ENCODE measurements at places on chromosomes 2 and 18.

DNA sequence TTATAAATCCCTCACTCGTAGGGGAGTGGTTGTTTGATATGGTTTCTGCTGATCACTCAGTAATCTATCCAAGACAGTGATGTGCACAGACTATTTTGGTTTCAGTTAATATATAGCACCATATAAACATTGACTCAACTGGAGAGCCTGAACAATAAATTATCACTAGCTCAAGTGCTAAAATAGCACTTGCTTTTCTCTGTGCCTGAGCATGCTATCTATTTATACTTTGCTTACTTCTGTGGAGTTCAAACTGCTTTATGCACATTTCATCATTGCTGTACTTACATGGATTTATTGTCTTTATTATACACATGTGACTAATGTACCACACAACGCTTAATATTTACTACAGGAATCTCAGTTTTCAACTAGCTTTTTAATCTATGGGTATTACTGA is 133.6 kb downstream of the BCL2 start:
- no peak for DNase-seq

- DNase-seq: no peak
Observed at GRCh38 chr2:2187196-2187595, 143.9 kb downstream of the MYT1L start.

GRCh38 chr2:27735263-27735904 is 36.1 kb upstream of the MRPL33 start:
- peak; percentile 48 for DNase-seq

DNA sequence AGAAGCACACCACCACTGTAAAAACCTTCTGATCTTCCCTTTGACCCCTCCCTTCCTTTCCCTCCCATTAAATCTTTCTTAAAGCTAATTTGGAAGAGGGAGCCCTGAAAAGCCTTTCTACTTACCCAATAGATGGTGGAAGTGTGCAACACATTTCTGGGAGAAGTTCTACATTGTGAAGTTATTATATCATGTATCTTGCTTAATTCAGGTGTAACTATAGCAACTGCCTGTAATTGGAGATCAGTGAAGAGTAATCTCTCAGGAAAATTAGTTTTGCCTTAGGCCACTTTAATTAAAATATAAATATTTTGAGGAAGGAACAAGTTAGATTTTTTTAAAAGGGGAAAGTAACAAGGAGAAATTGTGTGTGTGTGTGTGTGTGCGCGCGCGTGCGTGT is 266.0 kb downstream of the SH3BP4 start:
- DNase-seq: peak; percentile 55

DNA sequence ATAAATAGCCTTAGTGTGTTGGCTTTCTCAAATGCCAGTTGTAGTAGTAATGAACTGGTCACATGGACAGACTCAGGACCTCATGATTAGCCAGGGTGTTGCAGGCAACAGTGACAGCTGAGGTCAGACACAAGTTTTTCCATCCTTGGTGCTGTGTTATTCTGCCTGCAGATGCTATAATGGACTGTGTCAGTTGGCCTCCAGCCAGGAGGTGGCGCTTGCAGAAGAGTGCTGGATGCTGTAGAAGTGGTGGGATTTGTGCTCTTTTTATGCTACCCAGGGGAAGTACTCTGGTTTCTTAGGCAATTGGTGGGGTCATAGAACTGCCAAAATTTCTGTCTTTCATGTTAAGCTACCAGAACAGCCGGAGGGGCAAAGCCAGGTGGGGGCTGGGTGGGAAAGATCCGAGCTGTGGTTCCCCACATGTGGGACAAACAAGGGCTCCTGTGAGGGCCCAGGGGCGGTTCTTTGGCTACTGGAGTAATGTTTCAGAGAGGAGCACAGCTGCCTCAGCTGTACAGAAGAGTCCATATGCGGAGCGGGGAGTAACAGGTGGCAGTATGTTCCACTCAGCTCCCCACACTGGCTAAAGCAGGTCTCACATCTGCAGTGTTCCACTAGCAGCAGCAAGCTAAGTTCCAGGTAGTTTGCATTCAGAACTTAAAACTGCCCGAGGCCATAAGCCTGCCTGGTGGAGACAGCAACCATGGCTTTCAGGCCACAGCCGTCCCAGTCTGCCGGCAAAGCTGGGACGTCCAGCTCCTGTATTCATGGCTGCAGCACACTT is 104.4 kb downstream of the GULP1 start:
- no peak for DNase-seq

GRCh38 chr2:235561450-235561849 is 67.6 kb downstream of the AGAP1 start:
- no peak for DNase-seq

GRCh38 chr18:36672437-36673344 is 156.1 kb downstream of the TPGS2 start:
- DNase-seq: no peak

DNA sequence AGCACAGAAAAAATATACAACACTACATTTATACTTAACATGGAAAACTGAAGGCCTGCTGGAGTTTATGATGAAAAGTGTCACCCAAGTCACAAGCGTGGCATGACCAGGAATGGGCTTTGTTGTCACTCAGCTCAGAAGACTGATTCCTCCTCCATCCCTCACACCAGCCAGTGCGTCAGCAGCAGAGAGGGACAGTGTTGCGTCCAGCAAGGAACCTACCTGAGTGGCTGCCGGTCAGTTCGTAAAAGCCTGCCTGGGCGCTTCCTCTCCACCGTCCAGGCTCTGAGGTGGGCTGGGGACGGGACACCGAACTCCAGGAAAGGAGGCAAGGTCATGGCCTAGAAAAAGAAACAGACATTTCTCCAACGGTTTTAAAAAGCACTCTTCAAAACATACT is 77.4 kb downstream of the USP40 start:
- no peak for DNase-seq

DNA sequence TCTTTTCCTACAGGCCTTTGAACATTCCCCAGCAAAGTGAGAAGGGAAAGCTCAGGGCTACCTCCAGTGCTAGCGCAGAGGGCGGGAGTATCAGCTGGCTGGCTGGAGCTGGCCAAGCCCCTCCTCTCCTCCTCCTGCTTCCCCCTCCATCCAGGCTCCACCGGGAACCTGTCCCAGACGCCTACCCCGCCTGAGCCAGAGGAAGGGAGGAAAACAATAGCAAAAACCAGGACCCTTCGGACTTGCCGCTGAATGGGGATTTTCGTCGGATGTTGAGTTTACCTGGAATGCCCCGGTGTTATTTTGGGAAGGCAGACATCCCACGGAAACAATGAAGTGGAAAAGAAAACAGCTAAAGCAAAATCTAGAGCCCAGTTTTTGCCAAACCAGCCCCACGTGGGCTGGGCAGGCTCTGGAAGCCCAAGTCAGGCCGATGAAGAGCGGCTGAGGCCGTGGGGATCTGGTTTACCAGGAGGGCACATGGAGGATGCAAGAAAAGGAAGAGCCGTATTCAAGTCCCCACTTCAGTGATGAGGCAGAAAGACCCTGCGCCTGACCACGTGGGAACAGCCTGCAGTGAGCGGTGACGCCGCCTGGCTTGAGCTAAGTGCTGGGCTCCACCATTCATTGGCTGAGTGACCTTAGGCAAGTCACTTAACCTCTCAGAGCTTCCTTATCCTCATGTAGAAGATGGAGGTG is 100.4 kb upstream of the LCLAT1 start:
- DNase-seq: peak; percentile 40

DNA sequence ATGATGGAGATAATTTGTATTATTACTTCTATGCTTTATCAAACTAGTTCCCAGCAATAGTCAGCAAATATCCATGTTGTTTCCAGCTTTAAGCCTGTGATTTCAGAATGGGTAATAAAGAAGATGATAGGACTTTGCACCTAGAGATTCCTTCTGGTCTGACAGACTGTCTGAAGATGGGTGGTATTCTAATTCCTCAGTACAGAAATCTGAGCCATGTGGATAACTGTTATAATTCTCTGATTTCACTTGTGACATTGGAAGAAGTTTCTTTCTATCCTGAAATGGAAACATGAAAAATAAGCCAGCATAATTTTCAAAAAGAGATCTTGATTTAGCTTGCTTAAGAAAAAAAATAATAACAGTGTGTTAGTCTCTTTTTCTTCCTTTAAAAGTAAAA is 130.1 kb downstream of the ZNF804A start:
- DNase-seq: no peak

DNA sequence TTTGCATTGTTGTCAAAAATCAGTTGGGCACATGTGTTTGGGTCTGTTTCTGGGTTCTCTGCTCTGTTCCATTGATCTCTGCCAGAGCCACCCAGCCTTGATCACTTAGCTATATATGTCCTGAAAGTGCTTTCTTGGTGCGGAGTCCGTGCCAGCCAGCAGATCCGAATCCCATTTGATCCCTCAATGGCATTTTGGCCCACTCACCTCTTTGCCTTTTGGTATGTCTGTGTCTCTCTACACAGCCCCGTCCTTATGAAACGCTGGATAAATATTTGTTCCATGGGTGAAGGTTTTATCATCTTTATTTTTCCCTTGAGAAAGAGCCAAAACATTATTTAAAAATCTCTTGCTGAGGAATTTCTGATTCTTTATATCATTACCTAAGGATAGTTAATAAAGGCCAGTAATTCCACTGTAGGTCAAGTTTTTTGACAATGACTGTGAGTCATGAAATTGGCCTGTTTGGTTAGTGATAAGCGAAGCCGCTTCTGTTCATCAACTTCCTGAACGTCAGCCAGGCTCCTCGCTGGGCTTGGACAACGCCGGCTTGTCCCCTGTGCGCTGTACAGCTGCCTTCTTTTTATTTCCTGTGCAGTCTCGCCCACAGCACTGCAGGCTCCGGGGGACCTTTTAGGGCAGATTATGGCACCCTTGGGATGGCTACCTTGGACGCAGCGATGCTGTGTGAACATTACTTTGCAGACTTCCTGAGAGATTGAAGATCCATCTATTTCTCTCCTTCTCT is 24.9 kb downstream of the MTCL1 start:
- peak; percentile 96 for DNase-seq

DNA sequence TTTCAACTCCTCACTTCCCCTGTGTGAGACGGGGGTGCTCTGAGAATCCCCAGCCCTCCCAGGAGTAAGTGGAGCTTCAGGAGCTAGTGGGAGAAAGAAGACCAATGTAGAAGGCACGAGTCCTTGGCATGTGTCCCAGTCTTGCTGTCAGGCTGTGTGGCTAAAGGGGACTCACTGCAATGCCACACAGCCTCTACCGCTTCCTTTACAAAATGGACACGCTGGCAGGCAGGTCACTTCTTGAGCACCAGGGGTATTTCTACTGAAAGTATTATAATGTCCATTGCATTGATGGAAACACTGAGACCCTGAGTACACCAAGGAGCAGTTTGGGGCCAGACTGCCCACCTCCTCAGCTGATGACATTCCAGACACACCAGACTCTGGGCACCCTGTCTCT is 35.8 kb upstream of the MARCO start:
- no peak for DNase-seq

DNA sequence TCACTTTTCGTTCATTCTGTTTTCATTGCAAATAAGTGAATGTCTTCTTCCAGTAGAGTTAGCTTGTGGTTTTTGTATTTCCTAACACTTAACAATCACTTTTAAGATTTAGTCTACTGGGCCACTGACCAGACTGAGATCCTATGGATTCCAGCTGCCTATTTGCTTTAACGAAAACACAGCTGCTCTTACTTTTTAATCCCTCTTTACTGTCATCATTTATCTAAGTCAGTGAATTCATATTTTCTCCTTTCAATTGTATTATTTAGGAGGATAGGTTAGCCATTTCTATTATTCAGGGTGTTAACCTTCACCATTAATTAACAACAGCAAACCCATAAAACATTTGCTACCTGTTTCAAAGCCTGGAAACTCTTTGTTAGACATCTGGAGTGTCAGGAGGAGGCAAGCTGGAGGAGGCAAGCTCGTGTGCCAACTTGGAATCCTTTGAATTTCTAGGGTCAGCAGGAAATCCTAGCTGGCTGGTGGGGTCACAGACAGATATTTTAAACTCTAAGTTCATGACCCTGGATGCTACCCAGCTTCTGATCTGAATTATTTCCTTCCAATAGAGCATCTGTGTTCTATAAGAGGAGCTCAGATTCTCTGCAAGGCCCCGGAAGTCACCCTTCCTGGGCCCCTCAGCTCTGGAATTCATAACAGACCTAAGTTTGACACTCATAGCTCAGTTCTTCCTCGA is 385.3 kb downstream of the RBM43 start:
- peak; percentile 76 for DNase-seq

GRCh38 chr2:240128608-240129145 is 7.4 kb downstream of the COPS9 start:
- DNase-seq: no peak

GRCh38 chr18:56977309-56977708 is 169.6 kb upstream of the BOD1L2 start:
- no peak for DNase-seq

DNA sequence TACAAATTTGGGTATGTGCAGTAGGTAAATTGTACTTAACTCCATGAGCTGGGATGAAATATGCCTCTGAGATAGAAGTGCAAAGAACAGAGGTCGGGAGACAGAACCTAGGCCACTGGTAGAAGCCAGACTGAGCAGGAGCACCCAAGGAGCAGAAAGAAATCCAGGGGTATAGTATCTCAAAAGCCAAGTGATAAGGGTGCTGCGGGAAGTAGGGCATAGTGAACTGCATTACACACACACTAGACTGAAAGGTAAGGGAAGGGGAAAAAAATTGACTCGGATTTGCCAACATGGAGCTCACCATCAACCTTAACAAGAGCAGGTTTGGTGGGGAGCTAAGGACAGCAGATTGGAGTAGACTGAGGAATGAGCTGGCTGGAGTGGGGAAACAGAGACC is 89.3 kb upstream of the TMEM247 start:
- DNase-seq: no peak

- no peak for DNase-seq
Observed at GRCh38 chr18:49581371-49581770, 19.5 kb downstream of the LIPG start.

- DNase-seq: no peak
Observed at GRCh38 chr18:36467614-36468013, 170.1 kb downstream of the FHOD3 start.

DNA sequence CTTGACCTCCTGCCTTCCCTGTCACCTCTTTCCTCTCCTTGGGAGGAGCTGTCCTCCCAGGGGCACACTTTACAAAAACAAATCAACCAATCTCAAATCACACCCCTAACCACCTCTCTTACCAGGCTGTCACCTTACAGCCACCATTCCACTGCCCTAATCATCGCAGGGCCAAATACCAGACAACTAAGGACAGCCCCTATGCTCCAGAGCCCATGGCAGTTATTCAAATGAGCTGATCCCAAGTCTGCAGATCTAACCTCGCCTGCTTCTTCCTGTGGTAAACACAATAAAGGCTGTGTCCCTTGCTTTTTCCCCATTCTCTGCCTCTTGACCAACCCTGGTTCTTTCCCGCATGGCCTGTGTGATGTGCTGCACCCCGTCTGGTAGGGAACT is 154.2 kb upstream of the CNTNAP5 start:
- DNase-seq: no peak

- no peak for DNase-seq
Observed at GRCh38 chr2:26002632-26003310, 20.5 kb upstream of the KIF3C start.

DNA sequence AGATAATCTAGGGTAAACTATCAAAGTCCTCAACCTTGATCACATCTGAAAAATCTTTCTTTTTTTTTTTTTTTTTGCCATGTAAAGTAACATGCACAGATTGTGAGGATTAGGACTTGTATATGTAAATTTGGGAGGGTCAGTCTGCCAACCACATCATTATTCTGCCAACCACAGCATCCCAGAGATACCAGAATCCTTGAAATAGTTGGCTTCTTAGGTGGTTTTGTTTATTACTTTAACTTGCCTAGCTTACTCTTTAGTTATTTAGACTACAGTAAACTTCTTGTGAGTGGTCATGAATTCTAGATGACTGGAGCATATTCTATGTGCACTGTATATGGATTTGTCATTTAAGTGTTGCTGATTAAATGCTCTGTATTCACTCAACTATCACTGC is 242.1 kb upstream of the RBMS1 start:
- DNase-seq: no peak

- no peak for DNase-seq
Observed at GRCh38 chr2:61257446-61257845, 95.5 kb downstream of the C2orf74 start.

All from cardiac muscle cell (in vitro differentiated cells and primary cell).